Naive thymus-derived CD4-positive, alpha-beta T cell (primary cell): ENCODE measurements at places on chromosomes 3 and 15.

GRCh38 chr15:56199038-56199437 is 44.6 kb downstream of the RFX7 start:
- H3K4me3 ChIP-seq, result no peak overlapping the region
- DNase-seq, result no peak
- no peaks in the 10 kb centered on the region for H3K36me3 ChIP-seq
- H3K27me3 ChIP-seq, result no peaks in the 10 kb centered on the region
- H3K4me1 ChIP-seq, result no peaks in the 10 kb centered on the region
- H3K27ac ChIP-seq, result no peak overlapping the region

GRCh38 chr3:184315871-184316661 is 1.7 kb downstream of the EIF4G1 start:
- peaks cover 16% of the 10 kb centered on the region for H3K36me3 ChIP-seq
- no peaks in the 10 kb centered on the region for H3K27me3 ChIP-seq
- DNase-seq, result no peak
- no peaks in the 10 kb centered on the region for H3K4me1 ChIP-seq
- H3K27ac ChIP-seq, result peak overlapping the region; percentile 93

DNA sequence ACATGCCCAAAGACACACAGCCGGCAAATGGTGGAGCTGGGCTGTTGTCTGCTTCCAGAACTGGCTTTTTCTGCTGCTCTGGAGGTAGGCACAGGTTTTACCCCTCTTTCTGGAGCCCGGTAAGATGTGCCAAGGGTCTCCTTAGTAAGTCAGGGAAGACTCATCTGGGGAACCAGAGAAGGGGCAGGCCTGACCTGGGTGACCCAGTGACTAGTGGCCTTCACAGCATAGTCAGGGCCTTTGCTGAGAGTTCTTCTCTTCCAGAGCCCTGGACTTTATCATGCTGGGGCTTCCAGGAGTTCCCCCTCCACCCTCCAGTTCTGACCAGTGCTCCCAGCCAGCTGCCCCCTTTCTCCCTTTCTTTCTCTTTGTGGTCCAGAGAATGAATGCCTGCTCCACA is 3.2 kb downstream of the CD276 start:
- no peak overlapping the region for H3K4me3 ChIP-seq
- no peaks in the 10 kb centered on the region for H3K27me3 ChIP-seq
- H3K27ac ChIP-seq, result no peak overlapping the region
- no peaks in the 10 kb centered on the region for H3K36me3 ChIP-seq
- DNase-seq, result no peak

- H3K36me3 ChIP-seq, result peaks cover 22% of the 10 kb centered on the region
- no peak overlapping the region for H3K4me3 ChIP-seq
These were observed 110.2 kb downstream of the RBPMS2 start for GRCh38 chr15:64665179-64665578.

DNA sequence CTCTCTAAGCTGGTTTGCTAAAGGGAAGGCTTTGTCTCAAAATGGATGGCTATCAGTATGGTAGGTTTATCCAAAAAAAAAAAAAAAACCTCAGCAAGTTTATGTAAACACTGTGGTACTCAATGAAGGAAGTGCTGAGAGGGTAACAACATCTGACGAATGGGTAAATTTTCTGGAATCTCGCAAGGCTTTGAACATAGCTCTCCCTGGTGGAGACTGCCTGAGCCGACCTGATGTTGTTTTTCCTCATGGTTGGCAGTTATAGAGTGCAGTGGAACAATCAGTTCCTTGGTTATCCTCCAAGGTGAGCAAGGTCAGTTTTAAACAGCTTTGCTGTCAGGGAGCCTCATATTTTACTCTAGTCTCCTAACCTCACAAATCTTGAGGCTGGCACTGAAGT is 94.6 kb downstream of the ZPLD1 start:
- no peak for DNase-seq
- no peaks in the 10 kb centered on the region for H3K36me3 ChIP-seq
- H3K27ac ChIP-seq, result no peak overlapping the region
- no peaks in the 10 kb centered on the region for H3K27me3 ChIP-seq

DNA sequence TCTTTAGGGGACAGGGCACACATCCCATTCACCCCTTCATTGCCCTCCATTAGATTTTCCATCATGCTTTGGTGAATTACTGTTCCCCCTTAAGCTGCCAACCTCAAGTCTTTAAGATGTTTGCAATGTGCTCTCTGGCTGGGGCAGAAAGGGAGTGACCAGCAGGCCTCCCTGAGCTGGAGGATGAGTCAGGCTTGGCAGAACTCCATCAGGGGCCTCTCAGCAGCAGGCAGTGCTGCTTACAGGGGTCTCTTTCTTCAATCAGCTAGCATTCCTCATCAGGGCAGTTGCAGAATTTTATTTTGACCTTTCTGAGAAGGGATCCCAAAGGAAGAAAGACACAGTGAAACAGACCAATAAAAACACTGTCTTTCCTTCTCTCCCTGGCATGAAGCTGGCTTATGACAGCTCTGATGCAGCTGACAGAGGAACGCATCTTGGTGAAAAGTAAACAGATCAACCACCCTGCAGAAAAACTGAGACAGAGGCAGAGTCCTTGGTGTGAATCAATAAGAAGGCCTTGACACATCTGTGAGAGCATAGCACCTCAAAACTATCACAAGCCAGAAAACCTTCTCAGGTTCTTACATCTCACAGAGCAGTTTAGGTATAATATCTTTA is 88.7 kb upstream of the MRPL3 start:
- H3K4me3 ChIP-seq, result no peak overlapping the region
- H3K4me1 ChIP-seq, result no peaks in the 10 kb centered on the region

DNA sequence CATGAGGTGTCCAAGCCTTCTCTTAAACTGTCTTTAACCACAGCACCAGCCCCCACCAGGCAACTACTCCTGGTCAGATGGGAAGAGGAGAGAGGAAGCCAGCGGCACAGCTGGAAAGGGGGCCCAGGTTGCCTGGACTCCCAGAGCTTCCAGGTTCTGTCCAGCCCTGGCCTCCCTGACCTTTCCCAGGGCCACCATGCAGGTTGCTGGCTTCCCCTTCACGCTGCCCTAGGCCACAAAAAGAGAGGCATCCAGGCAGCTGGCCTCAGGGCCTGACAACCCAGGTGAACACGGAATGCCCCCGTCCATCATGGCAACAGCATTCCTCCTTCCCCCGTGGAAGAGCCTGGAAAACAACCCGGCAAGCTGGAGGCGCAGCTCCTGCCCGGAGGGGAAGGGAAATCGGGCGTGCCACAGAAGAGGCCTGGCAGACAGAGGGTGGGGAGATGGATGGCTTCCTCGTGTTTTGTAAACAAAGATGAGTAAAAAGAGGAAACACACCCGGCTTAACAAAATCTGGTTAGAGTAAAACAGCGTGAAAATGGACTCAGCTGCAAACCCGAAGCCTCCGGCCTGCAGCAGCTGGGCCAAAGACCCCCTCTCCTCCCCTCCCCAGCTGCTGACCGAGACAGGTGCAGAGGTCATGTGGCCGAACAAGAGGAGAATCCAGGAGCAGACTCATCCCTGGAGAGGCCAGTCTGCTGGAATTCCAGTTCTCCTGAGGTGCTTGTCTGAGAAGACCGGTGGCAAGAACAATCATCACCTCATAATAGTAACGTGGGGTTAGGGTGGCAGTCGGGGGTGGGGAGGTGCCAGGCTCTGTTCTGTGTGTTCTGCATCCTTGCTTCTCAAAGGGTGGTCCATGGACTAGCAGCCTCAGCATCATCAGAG is 15.5 kb downstream of the BMF start:
- H3K4me1 ChIP-seq, result peaks cover 4% of the 10 kb centered on the region
- H3K4me3 ChIP-seq, result no peak overlapping the region
- no peaks in the 10 kb centered on the region for H3K27me3 ChIP-seq
- no peak overlapping the region for H3K27ac ChIP-seq
- no peak for DNase-seq
- no peaks in the 10 kb centered on the region for H3K36me3 ChIP-seq
